ENCODE measurements at places on chromosomes 13 and 19.

DNA sequence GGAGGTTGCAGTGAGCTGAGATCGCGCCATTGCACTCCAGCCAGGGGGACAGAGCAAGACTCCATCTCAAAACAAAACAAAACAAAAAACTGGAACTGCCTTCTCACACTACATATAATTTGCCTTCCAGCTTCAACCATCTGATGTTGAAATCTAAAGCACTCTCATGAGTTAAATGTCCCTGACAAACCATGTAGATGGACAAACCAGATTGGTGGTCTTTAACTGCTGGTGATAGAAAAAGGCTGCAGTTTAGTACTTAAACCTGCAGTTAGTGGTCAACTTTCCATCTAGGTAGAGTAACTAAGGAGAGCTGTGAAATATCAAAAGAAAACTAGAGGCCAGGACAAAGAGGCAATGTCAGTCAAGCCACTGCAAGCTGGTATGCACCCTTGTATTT is 5.8 kb upstream of the C19orf84 start:
- no peak for DNase-seq

DNA sequence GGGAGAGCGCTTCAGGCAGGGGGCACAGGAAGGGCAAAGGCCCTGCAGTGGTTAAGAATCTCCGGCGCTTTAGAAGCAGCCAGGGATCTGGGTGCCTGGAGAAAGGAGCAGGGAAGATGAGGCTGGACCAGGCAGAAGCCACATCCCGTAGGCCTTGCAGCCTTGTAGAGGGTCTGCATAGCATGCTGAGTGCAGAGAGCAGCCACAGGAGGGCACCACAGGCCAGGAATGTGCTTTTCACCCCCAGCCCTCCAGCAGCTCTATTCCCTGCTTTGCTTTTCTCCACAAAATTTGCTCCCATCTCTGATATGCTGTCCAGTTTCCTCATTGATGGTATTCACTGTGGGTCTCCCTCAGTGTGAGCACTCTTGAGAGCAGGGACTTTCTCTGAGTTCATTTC is 5.7 kb downstream of the WDR62 start:
- no peak for DNase-seq

- no peak for DNase-seq
Measured at GRCh38 chr13:45827318-45827717, 24.2 kb downstream of the SIAH3 start.

- no peak for DNase-seq
Measured at GRCh38 chr13:113839536-113840204, 24.2 kb downstream of the GAS6 start.

DNA sequence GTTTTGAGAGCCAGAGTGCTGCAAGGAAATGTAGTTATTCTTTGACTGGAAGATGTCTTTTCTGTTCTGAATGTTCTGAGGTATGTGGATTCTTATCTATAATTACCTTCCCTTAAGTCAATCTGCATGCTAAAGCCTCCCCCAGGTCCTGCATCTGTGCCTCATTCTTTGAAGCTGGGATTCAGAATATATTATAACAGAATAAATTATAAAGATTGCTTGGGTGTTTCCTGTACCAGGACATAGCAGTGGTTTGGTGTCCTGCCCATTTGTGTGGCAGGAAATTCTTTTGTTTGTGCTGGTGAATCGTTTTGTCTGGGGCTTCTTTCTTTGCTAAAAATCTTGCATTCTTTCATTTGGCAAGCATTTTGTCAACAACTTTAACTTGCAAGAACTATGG is 60.2 kb downstream of the ITGBL1 start:
- DNase-seq = no peak

Data from H1 (cell line).